ENCODE measurements at places on chromosomes 11 and 22. TPM values are rescaled to one million over a fixed set of nuclear protein-coding genes. Genes with fewer than 3 reads are reported as not detected.

PRR33 gene
- not detected for total RNA-seq

GRCh38 chr11:81174646-81175330 lies 1558.9 kb downstream of the FAM181B start:
- DNase-seq = no peak
- no peak overlapping the region for H3K4me3 ChIP-seq
- H3K27ac ChIP-seq = no peak overlapping the region
- no peaks in the 10 kb centered on the region for H3K4me1 ChIP-seq
- no peaks in the 10 kb centered on the region for H3K27me3 ChIP-seq

GRCh38 chr11:117300773-117301172 lies 9.6 kb downstream of the BACE1-AS start:
- H3K27me3 ChIP-seq = no peaks in the 10 kb centered on the region
- peaks cover 4% of the 10 kb centered on the region for H3K36me3 ChIP-seq
- peak; percentile 9 for DNase-seq

FGF19 gene
- 0.09 TPM for total RNA-seq

UBQLNL gene
- 0.74 TPM for total RNA-seq

DNA sequence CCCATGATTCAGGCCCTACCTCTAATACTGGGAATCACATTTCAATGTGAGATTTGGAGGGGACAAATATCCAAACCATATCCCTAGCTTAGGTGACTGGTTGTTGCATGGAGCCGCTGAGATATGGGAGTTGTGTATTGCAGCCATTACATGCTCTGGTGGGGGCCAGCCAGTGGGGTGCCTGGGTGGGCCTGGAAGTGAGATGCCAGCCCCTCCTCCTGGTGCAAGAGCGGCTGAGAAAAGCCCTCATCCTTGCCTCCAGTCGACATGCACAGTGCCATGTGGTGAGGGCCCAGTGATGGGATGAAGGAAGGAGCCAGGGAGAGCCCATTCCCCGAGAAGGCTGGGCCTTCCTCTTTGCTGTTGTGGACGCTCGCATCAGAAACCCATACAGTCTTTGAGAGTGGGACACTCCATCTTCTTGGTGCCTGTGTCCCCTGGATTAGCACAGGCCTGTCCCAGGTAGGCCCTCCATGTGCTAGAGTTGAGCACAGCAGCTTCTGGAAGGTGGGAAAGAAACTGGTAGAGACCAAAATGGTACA lies 1043.0 kb downstream of the TBC1D22A start:
- H3K4me3 ChIP-seq = no peak overlapping the region
- H3K27me3 ChIP-seq = no peaks in the 10 kb centered on the region
- H3K4me1 ChIP-seq = no peaks in the 10 kb centered on the region

- H3K27me3 ChIP-seq = no peaks in the 10 kb centered on the region
- no peaks in the 10 kb centered on the region for H3K36me3 ChIP-seq
- no peak overlapping the region for H3K4me3 ChIP-seq
- no peak for DNase-seq
- no peaks in the 10 kb centered on the region for H3K4me1 ChIP-seq
These were observed 76.1 kb upstream of the RTL6 start for GRCh38 chr22:44574057-44574639.

DNA sequence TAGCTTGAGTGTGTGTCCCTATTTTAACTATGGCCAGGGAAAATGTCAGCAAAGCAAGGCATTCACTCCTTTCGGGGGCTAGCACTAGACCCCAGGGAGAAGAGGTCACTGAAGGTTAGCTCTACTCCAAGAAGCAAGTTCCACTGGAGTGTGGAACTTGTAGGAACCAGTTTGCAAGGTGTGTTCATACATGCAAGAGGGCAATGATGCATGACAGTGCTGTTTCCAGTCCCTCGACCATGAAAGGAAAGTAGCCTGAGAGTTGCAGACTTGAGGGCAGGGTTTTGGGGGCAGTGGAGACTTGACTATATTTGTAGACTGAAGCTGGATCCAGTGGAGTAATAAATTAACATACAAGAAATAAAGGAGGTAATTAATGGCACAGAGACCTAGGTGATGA lies 21.6 kb upstream of the SLC36A4 start:
- no peaks in the 10 kb centered on the region for H3K36me3 ChIP-seq
- peaks cover 7% of the 10 kb centered on the region for H3K4me1 ChIP-seq
- H3K4me3 ChIP-seq = no peak overlapping the region
- no peaks in the 10 kb centered on the region for H3K27me3 ChIP-seq
- H3K27ac ChIP-seq = no peak overlapping the region
- DNase-seq = no peak

DNA sequence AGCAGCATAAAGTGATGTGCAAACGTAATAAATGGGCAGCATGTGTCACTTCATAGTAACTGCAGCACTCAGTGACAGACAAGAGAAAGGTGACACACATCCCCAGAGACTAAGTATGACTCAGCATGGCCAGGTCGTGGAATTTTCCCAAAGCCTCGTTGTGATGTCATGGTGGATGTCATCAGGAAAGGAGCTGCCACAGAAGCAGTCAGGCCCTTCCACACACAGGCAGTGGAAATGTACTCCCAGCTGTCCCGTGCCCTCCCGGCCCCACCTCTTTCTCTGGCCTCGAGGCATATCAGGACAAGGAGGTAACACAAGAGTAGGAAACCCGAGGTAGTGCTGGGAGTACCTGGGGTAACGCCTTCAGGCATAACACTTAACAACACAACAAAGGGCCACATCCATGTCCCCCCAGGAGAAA lies 8.1 kb downstream of the PC start:
- H3K36me3 ChIP-seq = no peaks in the 10 kb centered on the region
- no peak overlapping the region for H3K27ac ChIP-seq
- no peaks in the 10 kb centered on the region for H3K4me1 ChIP-seq
- H3K4me3 ChIP-seq = no peak overlapping the region
- H3K27me3 ChIP-seq = no peaks in the 10 kb centered on the region

OR51E2 gene
- not detected for total RNA-seq

- no peaks in the 10 kb centered on the region for H3K4me1 ChIP-seq
- no peaks in the 10 kb centered on the region for H3K27me3 ChIP-seq
- no peak overlapping the region for H3K27ac ChIP-seq
- no peaks in the 10 kb centered on the region for H3K36me3 ChIP-seq
These were observed 66.7 kb upstream of the LMO1 start for GRCh38 chr11:8330404-8330803.

DNA sequence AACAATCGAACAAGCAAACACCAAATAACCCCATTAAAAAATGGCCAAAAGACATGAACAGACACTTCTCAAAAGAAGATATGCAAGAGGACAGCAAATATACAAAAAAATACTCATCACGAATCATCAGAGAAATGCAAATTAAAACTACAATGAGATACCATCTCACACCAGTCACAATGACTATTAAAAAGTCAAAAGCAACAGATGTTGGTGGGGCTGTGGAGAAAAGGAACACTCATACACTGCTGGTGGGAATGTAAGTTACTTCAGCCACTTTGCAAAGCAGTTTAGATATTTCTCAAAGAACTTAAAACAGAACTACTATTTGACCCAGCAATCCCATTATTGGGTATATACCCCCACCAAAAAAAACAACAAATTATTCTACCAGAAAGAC lies 51.3 kb upstream of the FLI1 start:
- no peaks in the 10 kb centered on the region for H3K4me1 ChIP-seq
- H3K36me3 ChIP-seq = no peaks in the 10 kb centered on the region
- H3K27ac ChIP-seq = no peak overlapping the region
- no peak overlapping the region for H3K4me3 ChIP-seq
- DNase-seq = no peak
- H3K27me3 ChIP-seq = no peaks in the 10 kb centered on the region

- H3K36me3 ChIP-seq = no peaks in the 10 kb centered on the region
- no peak for DNase-seq
- H3K27ac ChIP-seq = no peak overlapping the region
These were observed 75.3 kb downstream of the BCR start for GRCh38 chr22:23255506-23256170.

GRCh38 chr11:130128626-130129025 lies 31.0 kb upstream of the ST14 start:
- H3K4me1 ChIP-seq = peaks cover 4% of the 10 kb centered on the region
- DNase-seq = no peak
- no peaks in the 10 kb centered on the region for H3K27me3 ChIP-seq
- H3K36me3 ChIP-seq = peaks cover 53% of the 10 kb centered on the region
- no peak overlapping the region for H3K4me3 ChIP-seq
- H3K27ac ChIP-seq = no peak overlapping the region

DNA sequence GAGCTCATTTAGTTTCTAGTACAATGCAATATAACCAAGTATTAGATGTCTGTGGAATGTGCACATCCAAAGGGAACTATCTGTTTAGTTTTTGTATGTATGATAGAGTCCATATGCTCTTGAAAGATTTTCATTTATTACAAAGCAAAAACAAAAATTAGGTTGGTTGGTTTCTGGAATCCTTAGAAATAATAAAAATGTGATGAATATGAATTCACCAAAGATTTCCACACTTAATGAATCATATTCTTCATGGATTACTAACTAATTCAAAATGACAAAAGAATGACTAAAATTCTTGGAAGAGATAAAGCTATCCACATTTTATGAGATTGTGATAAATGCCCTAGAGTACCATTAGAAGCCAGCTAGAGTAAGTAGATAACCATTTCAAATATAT lies 261.1 kb downstream of the SBF2 start:
- no peak for DNase-seq
- H3K4me1 ChIP-seq = no peaks in the 10 kb centered on the region
- no peak overlapping the region for H3K4me3 ChIP-seq
- no peaks in the 10 kb centered on the region for H3K36me3 ChIP-seq
- H3K27me3 ChIP-seq = no peaks in the 10 kb centered on the region

DNA sequence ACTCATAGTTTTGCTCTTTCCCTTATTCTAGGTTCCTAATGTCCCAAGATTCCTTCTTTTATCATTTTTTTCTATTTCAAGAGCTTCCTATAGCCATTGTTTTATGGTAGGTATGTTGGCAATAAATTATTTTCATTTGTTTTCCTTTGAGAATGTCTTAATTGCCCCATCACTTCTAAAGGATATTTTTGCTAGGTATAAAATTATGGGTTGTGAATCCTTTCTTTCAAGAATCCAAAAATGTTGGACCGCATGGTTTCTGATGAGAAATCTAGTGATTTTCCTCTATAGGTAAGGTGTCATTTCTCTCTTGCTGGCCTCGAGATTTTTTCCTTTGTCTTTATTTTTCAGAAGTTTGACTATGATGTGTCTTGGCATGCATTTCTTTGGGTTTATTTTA lies 22.3 kb downstream of the RTL6 start:
- peaks cover 7% of the 10 kb centered on the region for H3K4me1 ChIP-seq
- H3K4me3 ChIP-seq = no peak overlapping the region
- no peak overlapping the region for H3K27ac ChIP-seq
- no peak for DNase-seq

- H3K36me3 ChIP-seq = no peaks in the 10 kb centered on the region
- H3K4me1 ChIP-seq = no peaks in the 10 kb centered on the region
- H3K4me3 ChIP-seq = no peak overlapping the region
- H3K27me3 ChIP-seq = no peaks in the 10 kb centered on the region
- DNase-seq = no peak
- H3K27ac ChIP-seq = no peak overlapping the region
These were observed 10.4 kb upstream of the SPINDOC start for GRCh38 chr11:63802637-63803414.

- peaks cover 4% of the 10 kb centered on the region for H3K36me3 ChIP-seq
- H3K4me1 ChIP-seq = peaks cover 20% of the 10 kb centered on the region
- DNase-seq = peak; percentile 88
These were observed 1.6 kb downstream of the PIM3 start for GRCh38 chr22:49962012-49962750.

- H3K4me1 ChIP-seq = no peaks in the 10 kb centered on the region
- H3K36me3 ChIP-seq = no peaks in the 10 kb centered on the region
- DNase-seq = no peak
- no peak overlapping the region for H3K4me3 ChIP-seq
- H3K27me3 ChIP-seq = no peaks in the 10 kb centered on the region
- H3K27ac ChIP-seq = no peak overlapping the region
These were observed 179.0 kb downstream of the GRM5 start for GRCh38 chr11:88886796-88887195.

DNA sequence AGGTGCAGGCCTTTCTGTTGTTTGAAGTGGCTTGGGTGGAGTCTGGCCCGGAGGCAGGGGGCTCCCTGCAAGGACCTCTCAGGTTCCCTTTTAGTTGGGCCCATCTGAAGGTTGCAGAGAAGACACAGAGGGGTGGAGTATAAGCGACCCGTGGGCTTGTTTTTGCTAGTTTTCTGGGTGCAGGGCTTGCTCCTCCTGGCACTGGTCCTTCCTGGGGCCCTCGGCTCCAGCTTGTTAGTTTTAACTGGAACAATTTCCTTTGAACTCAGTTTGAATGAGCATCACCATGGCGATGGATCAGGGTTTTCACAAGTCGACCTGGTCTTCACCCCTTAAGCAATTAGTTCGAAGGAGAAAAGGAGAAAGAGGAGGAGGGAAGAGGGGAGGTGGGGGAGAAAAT lies 28.5 kb upstream of the OAF start:
- no peaks in the 10 kb centered on the region for H3K27me3 ChIP-seq
- H3K4me1 ChIP-seq = no peaks in the 10 kb centered on the region
- H3K36me3 ChIP-seq = no peaks in the 10 kb centered on the region
- peak; percentile 37 for DNase-seq

DNA sequence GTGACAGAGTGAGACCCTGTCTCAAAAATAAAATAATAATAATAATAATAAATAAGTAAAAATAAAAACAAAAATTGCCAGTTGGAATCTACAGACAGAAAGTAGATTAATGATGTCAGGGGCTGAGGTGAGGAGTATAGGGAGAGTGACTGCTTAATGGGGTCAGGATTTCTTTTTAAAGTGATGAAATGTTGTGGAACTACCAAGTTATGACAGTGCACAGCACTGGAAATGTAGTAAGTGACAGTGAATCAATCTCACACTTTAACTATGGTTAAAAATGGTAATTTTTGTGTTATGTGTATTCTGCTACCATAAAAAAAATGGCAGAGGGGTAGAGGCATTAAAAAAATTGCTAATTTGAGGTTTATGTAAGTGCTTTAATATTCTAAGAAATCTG lies 87.2 kb downstream of the ATG16L2 start:
- no peak overlapping the region for H3K4me3 ChIP-seq
- H3K36me3 ChIP-seq = no peaks in the 10 kb centered on the region
- H3K4me1 ChIP-seq = no peaks in the 10 kb centered on the region
- DNase-seq = no peak
- H3K27me3 ChIP-seq = no peaks in the 10 kb centered on the region

DNA sequence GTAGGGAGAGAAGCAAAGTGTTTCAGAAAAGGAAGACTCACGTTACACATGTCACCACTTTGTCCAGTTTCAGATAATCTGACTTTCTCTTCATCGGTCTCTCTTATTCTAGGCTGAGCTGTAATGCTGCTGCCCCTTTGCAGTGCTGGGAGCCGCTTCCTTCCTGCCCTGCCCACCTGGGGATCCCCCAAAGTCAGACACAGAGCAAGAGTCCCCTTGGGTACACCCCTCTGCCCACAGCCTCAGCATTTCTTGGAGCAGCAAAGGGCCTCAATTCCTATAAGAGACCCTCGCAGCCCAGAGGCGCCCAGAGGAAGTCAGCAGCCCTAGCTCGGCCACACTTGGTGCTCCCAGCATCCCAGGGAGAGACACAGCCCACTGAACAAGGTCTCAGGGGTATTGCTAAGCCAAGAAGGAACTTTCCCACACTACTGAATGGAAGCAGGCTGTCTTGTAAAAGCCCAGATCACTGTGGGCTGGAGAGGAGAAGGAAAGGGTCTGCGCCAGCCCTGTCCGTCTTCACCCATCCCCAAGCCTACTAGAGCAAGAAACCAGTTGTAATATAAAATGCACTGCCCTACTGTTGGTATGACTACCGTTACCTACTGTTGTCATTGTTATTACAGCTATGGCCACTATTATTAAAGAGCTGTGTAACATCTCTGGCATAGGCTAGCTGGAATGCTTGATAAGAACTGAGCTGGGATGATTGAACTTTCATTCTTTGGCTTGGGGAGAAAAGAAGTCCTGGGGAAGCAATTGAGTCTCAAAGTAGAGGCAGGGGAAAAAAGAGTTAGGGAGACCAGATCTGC lies 31.2 kb upstream of the SMIM35 start:
- H3K27me3 ChIP-seq = peaks cover 2% of the 10 kb centered on the region
- H3K4me3 ChIP-seq = no peak overlapping the region
- no peaks in the 10 kb centered on the region for H3K36me3 ChIP-seq
